Tibial artery (tissue), 4 donors: ENCODE measurements at places on chromosomes 3 and 15.

GRCh38 chr3:57118254-57118653, 46.9 kb downstream of the IL17RD start:
- no peaks in the 10 kb centered on the region for H3K27me3 ChIP-seq
- no peaks in the 10 kb centered on the region for H3K4me1 ChIP-seq
- no peak for DNase-seq
- H3K36me3 ChIP-seq: no peaks in the 10 kb centered on the region
- no peak overlapping the region for H3K4me3 ChIP-seq

DNA sequence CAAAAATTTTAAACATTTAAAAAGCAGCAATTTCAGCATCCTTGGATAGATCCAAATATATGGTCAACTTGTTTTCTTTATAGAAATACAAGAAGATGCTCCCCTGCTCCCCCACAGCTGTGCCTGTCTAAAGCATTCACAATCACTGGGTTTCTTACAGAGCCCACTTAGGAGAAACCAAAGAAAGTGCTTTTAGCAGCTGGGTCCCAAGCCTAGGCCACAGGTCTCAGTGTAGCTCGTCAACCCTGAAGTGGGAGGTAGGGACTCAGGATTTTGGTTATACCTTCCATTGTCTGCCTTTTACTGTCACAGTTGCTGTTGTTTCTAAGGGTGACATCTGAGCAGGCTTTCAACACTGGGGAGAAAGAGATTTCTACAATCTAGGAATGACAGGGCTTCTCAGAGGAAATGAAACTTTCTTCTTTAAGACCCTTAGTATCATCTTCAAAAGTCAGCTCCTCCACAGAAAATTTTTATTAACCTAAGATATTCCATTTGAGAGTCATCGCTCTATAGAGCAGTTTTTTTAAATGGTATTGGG, 199.3 kb upstream of the CMC1 start:
- H3K27me3 ChIP-seq: no peaks in the 10 kb centered on the region
- H3K4me1 ChIP-seq: no peaks in the 10 kb centered on the region
- DNase-seq: no peak
- H3K4me3 ChIP-seq: no peak overlapping the region
- no peak overlapping the region for H3K27ac ChIP-seq

DNA sequence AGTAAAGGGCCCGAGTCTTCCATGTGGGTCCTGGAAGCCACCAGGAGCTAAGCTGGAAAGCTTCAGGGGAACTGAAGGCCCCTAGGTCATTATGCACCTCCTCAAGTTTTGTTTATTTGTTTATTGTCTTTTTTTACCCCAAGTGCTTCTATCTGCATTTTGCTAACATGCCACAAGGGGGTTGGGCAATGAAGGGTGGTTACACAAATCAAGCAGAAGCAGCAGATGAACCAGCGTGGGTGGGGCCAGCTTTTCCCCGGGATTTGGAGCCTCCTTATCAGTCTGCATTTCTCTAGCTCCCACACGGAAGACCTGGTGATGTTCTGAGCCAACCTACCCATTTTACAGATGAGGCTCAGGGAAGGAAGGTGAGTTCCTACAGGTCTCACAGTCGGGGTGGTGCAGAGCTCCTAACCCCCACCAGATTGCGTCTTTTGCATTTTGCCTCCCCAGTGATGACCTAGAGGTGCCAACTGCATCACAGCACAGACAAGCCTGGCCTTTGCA, 16.8 kb downstream of the TMC3 start:
- H3K4me3 ChIP-seq: no peak overlapping the region
- H3K27ac ChIP-seq: no peak overlapping the region
- H3K27me3 ChIP-seq: no peaks in the 10 kb centered on the region

DNA sequence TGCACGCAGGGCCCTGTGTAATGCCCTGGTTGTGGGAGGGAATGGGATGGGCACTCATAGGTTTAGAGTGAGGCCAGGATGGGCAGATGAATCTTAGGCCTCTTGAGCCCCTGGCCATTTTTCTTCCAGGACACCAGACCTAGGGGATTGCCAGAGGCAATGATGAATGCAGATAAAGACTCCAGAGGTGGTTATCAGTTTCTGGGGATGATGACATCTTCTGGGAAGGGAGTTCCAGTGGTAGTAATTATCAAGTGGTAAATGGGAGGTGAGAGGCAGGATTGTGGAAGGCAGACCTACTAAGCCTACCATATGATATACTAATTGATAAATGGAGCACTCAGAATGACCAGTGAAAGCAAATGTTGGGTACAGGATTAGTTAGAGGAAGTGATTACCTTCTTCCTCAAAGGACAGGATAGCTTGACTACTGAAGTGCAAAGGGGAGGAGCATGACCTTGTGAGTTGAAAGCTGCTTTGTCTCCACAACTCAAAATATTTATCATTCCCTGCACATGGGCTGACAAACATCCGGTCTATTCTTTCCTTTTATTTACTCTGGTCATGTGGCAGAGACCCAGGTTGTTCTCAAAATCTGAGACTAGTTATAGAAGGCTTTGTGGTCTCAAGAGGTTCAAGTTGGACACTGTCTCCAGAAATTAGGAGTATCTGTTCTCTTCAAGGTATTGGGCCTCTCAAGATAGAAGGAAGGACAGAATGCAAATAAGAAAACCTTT, 10.2 kb upstream of the MAPK6 start:
- no peak for DNase-seq
- H3K36me3 ChIP-seq: no peaks in the 10 kb centered on the region
- H3K4me3 ChIP-seq: no peak overlapping the region
- no peak overlapping the region for H3K27ac ChIP-seq
- H3K4me1 ChIP-seq: no peaks in the 10 kb centered on the region

DNA sequence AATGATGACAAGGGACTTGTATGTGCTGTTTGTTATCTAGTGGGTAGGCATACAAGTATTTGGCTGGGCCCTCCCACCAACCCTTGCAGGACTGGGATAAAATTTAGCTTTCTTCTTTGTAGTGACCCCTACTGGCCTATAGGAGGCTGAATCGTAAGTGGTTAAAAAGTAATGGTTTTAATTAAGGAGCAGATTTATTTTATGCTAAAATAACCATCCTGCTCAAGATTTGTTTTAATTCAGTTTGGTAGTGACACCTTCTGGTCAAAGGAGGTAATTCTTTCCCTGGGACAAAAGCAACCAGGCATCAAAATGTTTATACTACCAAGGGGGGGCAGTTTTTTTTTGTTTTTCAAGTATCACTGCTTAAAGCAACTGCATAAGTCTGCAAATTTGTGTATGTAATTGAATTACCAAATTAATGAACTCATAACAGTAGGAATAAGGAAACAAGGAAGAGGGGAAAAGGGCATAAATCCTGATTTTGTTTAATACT, 70.7 kb downstream of the TOP2B start:
- peaks cover 26% of the 10 kb centered on the region for H3K4me1 ChIP-seq
- H3K36me3 ChIP-seq: peaks cover 11% of the 10 kb centered on the region
- peak overlapping the region; percentile 13 for H3K27ac ChIP-seq
- no peak for DNase-seq

DNA sequence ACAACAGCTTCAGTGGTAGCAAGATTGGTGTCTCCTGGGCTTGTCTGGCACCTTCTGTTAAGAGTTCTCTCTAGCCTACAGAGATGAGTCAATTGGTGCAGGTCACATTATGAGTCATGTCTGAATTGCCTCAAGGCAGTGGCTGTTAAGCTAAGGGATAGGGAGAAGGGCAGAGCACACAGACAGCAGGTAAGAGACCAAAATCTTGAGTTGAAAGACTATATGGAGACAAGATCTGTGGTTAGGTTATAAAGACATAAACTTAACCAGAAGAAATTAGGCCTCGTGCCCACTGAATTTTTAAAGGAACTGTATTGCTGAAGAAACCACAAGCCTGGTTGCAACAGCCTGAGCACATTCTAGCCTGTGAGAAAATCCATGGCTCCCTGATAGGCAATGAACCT, 19.2 kb upstream of the KPNA1 start:
- DNase-seq: no peak
- no peaks in the 10 kb centered on the region for H3K27me3 ChIP-seq
- H3K27ac ChIP-seq: no peak overlapping the region

GRCh38 chr3:14775563-14775962, 43.2 kb upstream of the FGD5 start:
- no peak overlapping the region for H3K4me3 ChIP-seq
- H3K36me3 ChIP-seq: no peaks in the 10 kb centered on the region
- H3K27me3 ChIP-seq: no peaks in the 10 kb centered on the region
- H3K4me1 ChIP-seq: no peaks in the 10 kb centered on the region

GRCh38 chr3:111534701-111535100, 7.3 kb upstream of the CD96 start:
- no peak overlapping the region for H3K4me3 ChIP-seq
- H3K4me1 ChIP-seq: peaks cover 5% of the 10 kb centered on the region
- no peak for DNase-seq
- H3K27ac ChIP-seq: no peak overlapping the region
- H3K36me3 ChIP-seq: no peaks in the 10 kb centered on the region

DNA sequence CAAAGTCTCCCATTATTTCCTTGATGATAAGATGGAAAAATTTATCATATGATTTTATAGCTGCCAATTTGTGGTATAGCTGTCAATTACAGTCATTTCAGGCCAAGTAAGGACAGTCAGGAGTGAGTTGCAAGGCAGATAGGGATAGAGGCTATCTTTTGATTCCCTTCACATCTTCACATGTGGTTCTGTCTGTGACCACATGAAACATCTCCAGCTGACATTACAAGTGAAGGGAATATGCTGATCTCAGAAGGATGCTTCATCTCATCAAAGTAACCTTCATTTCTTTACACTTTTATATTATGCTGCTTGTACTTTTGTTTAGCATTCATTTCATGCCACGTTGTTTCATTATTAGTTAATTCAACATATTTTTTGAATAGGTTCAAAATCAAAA, 136.9 kb upstream of the CFAP20DC start:
- H3K4me1 ChIP-seq: no peaks in the 10 kb centered on the region
- H3K27me3 ChIP-seq: no peaks in the 10 kb centered on the region
- no peak for DNase-seq
- H3K27ac ChIP-seq: no peak overlapping the region
- H3K36me3 ChIP-seq: no peaks in the 10 kb centered on the region

- H3K27me3 ChIP-seq: no peaks in the 10 kb centered on the region
- H3K27ac ChIP-seq: no peak overlapping the region
- H3K4me1 ChIP-seq: no peaks in the 10 kb centered on the region
- H3K4me3 ChIP-seq: no peak overlapping the region
These were observed 39.4 kb upstream of the MRPS22 start for GRCh38 chr3:139304383-139304782.

DNA sequence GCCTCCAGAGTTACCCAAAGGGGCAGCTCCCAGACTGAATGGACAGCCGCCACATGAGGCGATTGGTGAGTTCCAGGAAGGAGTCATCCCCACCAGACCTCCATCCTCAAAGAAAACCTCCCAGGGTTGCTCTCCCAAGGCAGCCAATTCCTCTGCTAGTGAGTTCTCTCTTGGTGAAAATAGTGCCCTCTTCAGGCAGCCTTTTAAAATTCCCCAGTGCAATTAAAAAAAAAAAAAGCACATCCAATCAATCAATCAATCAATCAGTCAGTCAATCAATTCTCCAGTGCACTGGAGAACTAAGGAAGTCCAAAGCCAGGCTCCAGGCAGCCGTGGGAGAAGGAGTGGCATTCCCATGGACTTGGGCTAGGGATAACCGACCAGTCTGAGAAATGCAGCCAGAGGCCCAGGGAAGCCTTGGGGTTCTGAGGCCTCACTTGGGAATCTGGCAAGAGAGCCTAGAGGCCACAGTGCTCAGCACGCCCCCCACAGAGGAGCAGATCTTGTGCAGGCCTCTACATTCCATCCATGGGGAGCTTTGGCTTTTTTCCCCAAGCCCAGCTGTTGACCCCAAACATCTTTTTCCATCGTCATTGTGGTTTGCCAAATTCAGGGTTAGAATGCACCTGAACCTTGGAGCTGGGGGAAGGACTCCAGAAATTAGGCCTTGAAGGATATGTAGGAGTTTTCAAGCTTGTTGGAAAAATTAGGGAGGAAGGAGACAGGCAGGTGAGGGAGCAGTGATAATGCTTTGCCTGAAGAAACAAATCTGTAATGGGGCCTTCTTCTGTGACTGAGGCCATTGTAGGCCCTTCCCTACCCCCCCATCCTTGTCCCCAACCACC, 4.8 kb downstream of the PAQR5 start:
- H3K27me3 ChIP-seq: no peaks in the 10 kb centered on the region
- peaks cover 10% of the 10 kb centered on the region for H3K4me1 ChIP-seq
- H3K4me3 ChIP-seq: no peak overlapping the region
- no peak for DNase-seq

GRCh38 chr15:46961795-46962194, 755.5 kb upstream of the SEMA6D start:
- no peak overlapping the region for H3K27ac ChIP-seq
- no peaks in the 10 kb centered on the region for H3K36me3 ChIP-seq
- DNase-seq: no peak
- no peaks in the 10 kb centered on the region for H3K4me1 ChIP-seq
- H3K4me3 ChIP-seq: no peak overlapping the region

DNA sequence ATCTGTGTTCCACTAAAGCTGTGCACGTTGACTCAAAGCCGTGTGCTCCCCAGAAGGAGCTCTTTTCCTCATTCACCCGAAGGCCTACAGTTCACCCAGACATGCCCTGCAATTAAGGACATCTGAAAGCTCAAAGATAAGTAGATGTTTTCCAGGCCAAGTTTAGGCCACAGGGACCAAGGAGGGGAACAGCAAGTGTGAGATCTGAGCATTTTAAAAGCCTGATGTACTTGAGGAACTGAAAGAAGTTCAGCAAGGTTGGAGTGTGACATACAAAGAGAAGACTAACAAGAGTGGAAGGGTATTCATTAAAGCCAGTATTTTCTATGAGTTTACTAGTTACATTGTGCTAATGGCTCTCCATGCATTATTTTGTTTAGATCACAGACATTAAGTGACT, 68.0 kb downstream of the CASR start:
- H3K27ac ChIP-seq: no peak overlapping the region
- no peak overlapping the region for H3K4me3 ChIP-seq
- no peaks in the 10 kb centered on the region for H3K36me3 ChIP-seq
- DNase-seq: no peak
- H3K27me3 ChIP-seq: no peaks in the 10 kb centered on the region

DNA sequence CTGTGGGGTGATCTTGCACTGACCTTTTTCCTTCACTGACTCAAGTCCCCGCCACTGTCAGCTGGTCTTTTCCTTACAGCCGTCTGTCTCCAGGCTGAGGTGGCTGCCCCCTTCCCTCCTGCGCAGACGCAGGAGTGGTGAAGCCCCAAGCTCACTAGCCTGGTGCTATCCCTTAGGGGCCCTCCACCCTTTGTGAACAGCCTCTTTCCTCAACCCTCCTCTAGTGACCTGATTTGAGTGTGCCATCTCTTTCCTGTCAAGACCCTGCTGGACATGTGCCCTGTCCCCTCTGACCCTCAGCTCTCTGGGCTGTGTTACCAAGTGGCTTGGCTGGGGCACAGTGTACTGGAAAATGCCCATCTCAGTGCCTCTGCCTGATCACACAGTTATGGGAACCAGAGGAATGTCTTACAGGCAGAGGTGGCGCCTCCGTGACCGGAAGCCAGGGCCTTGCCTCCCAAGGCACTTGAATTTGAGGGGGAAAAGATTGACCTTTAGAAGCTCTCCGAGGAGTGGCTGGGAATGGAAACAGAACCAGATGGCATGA, 8.7 kb downstream of the KBTBD13 start:
- peaks cover 97% of the 10 kb centered on the region for H3K4me1 ChIP-seq
- peak overlapping the region; percentile 95 for H3K27ac ChIP-seq
- no peak for DNase-seq
- no peak overlapping the region for H3K4me3 ChIP-seq
- H3K36me3 ChIP-seq: no peaks in the 10 kb centered on the region

GRCh38 chr3:160953686-160954085, 151.5 kb downstream of the B3GALNT1 start:
- no peaks in the 10 kb centered on the region for H3K27me3 ChIP-seq
- no peak for DNase-seq
- H3K36me3 ChIP-seq: no peaks in the 10 kb centered on the region
- no peak overlapping the region for H3K27ac ChIP-seq
- no peak overlapping the region for H3K4me3 ChIP-seq
- H3K4me1 ChIP-seq: peaks cover 16% of the 10 kb centered on the region

GRCh38 chr3:55165704-55166405, 238.0 kb upstream of the LRTM1 start:
- no peak for DNase-seq
- H3K4me3 ChIP-seq: no peak overlapping the region
- H3K27me3 ChIP-seq: no peaks in the 10 kb centered on the region
- peaks cover 2% of the 10 kb centered on the region for H3K4me1 ChIP-seq
- H3K36me3 ChIP-seq: no peaks in the 10 kb centered on the region
